ENCODE measurements at places on chromosomes 3 and 15. TPM values are rescaled to one million over a fixed set of nuclear protein-coding genes. Genes with fewer than 3 reads are reported as not detected.

GRCh38 chr3:49462222-49462621 is 7.8 kb upstream of the DAG1 start:
- H3K4me3 ChIP-seq, result no peak overlapping the region
- peaks cover 23% of the 10 kb centered on the region for H3K4me1 ChIP-seq
- H3K36me3 ChIP-seq, result no peaks in the 10 kb centered on the region
- DNase-seq, result peak; percentile 54
- peaks cover 1% of the 10 kb centered on the region for H3K27me3 ChIP-seq

DNA sequence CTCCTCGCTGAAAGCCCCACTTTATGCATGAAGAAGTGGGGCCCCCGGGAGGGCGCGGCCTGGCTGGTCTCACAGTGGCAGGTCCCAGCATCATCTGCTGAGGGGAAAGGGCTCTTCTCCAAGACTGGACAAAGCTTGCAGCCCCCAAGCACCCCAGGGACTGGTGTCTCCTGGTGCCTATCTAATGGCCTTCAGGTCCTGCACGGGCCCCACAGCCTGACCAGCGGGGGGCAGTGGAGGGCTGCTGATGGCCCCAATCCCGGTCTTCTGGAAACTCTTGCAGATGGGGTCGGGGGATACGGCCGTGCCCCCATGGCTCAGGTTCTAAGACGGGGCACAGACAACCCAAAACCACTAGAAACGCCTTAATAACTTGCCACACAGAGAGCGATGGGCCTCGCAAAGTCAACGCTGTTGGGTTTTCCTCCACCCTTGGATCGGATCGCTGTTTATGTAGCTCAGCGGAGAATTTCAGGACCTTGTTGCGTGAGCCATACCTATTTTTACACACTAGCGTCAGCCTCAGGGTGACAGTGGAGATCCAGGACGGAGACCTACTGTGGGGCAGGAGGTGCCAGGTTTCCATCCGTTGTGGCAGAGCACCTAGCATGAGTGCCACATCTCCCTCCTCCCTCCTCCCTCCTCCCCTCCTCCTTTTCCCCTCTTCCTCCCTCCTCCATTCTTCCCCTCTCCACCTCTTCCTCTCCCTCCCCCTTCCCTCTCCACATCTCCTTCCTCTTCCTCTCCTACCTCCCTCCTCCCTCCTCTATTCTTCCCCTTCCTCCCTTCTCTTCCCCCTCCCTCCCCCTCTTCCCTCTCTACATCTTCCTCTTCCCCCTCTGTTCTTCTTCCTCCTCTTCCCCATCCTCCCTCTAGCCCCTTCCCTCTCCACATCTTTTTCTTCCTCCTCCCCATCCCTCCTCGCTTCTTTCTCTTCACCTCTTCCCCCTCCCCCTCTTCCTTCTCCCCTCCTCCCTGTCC is 79.3 kb upstream of the ALDH1L1 start:
- no peak overlapping the region for H3K4me3 ChIP-seq
- peaks cover 18% of the 10 kb centered on the region for H3K4me1 ChIP-seq
- H3K36me3 ChIP-seq, result no peaks in the 10 kb centered on the region
- no peak for DNase-seq

- H3K4me3 ChIP-seq, result no peak overlapping the region
- H3K27ac ChIP-seq, result no peak overlapping the region
- H3K36me3 ChIP-seq, result no peaks in the 10 kb centered on the region
- no peak for DNase-seq
- no peaks in the 10 kb centered on the region for H3K4me1 ChIP-seq
Measured at GRCh38 chr3:35392187-35392586, 247.1 kb upstream of the ARPP21 start.

DNA sequence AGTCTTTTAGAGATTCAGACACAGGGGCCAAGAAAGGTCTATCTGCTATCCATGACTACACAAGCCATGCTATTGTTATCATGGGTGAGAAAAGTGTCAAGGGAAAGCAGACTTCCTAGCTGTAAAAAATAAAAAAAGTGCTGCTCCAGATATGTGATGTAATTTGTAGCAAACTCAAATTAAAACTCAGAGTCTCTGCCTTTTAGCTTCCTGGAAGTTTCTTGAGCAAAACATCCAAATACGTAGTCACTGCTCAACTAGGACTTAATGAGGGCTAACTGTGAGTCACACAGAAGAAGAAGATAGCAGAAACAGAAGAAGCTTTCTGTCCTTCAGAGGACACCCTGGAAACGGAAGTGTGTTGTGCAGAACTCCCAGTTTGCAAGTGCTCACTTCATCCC is 393.4 kb upstream of the NR2F2 start:
- DNase-seq, result peak; percentile 40
- no peaks in the 10 kb centered on the region for H3K27me3 ChIP-seq
- H3K27ac ChIP-seq, result peak overlapping the region; percentile 25
- H3K36me3 ChIP-seq, result no peaks in the 10 kb centered on the region
- no peak overlapping the region for H3K4me3 ChIP-seq

GRCh38 chr3:70816346-70816745 is 503.9 kb upstream of the MDFIC2 start:
- no peak overlapping the region for H3K27ac ChIP-seq
- no peaks in the 10 kb centered on the region for H3K36me3 ChIP-seq
- no peak for DNase-seq
- no peaks in the 10 kb centered on the region for H3K4me1 ChIP-seq
- H3K4me3 ChIP-seq, result no peak overlapping the region

SLC24A5 gene
- not detected for total RNA-seq

- H3K36me3 ChIP-seq, result peaks cover 26% of the 10 kb centered on the region
- peak overlapping the region; percentile 68 for H3K4me3 ChIP-seq
- peaks cover 2% of the 10 kb centered on the region for H3K27me3 ChIP-seq
- DNase-seq, result peak; percentile 92
Measured at GRCh38 chr3:69806735-69807438, 67.6 kb downstream of the MITF start.

GRCh38 chr3:32237670-32238452 is 619 bp upstream of the CMTM8 start:
- no peak overlapping the region for H3K4me3 ChIP-seq
- peaks cover 6% of the 10 kb centered on the region for H3K4me1 ChIP-seq
- H3K27ac ChIP-seq, result no peak overlapping the region
- peaks cover 53% of the 10 kb centered on the region for H3K27me3 ChIP-seq

DNA sequence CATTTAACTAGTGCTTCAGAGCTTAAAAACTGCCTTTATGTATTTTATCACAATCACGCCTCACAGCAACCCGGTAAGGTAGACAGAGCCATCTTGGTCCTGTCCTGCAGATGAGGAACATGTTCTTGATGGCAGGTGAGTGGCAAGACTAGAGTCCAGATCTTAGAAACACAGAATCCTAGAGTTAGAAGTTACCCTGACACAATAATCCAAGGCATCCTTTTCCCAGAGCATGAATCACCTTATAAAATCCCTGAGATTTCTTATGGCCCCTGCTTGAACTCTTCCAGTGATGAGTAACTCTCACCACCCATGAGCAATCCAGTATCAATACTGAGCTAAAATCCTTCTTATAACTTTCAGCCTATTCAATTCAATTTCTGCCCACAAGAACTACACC is 16.9 kb downstream of the POPDC2 start:
- H3K4me3 ChIP-seq, result peak overlapping the region; percentile 48
- peak overlapping the region; percentile 90 for H3K27ac ChIP-seq
- peaks cover 2% of the 10 kb centered on the region for H3K27me3 ChIP-seq
- peak; percentile 78 for DNase-seq

CATSPER2 gene
- total RNA-seq, result 0.74 TPM

TM6SF1 gene
- not detected for total RNA-seq

- no peaks in the 10 kb centered on the region for H3K27me3 ChIP-seq
- no peaks in the 10 kb centered on the region for H3K36me3 ChIP-seq
- H3K4me1 ChIP-seq, result peaks cover 54% of the 10 kb centered on the region
- H3K27ac ChIP-seq, result peak overlapping the region; percentile 44
Measured at GRCh38 chr3:69855436-69856162, 116.3 kb downstream of the MITF start.

GCNT3 gene
- not detected for total RNA-seq

- H3K36me3 ChIP-seq, result peaks cover 17% of the 10 kb centered on the region
- no peak for DNase-seq
- H3K27me3 ChIP-seq, result no peaks in the 10 kb centered on the region
Measured at GRCh38 chr3:171173736-171174135, 147.2 kb upstream of the SLC2A2 start.

DNA sequence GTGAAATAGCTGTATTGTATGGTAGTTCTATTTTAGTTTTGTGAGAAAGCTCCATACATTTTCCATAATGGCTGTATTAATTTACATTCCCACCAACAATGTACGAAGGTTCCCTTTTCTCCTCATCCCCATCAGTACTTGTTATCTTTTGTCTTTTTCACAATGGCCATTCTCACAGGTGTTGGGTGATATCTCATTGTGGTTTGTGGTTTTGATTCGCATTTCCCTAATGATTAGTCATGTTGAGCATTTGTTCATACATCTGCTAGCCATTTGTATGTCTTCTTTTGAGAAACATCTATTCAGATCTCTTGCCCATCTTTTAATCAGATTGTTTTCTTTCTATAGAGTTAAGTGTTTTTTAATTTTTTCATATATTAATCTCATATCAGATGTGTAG is 931.9 kb downstream of the IGSF11 start:
- peaks cover 1% of the 10 kb centered on the region for H3K27me3 ChIP-seq
- H3K36me3 ChIP-seq, result no peaks in the 10 kb centered on the region
- no peaks in the 10 kb centered on the region for H3K4me1 ChIP-seq
- no peak overlapping the region for H3K27ac ChIP-seq
- no peak overlapping the region for H3K4me3 ChIP-seq

- peaks cover 15% of the 10 kb centered on the region for H3K27me3 ChIP-seq
- no peak overlapping the region for H3K4me3 ChIP-seq
- DNase-seq, result no peak
- no peaks in the 10 kb centered on the region for H3K36me3 ChIP-seq
- H3K27ac ChIP-seq, result no peak overlapping the region
Measured at GRCh38 chr3:186380622-186381380, 18.8 kb upstream of the DGKG start.

Data from HFFc6 (cell line).